Mesenteric fat pad (tissue), 1 donor: ENCODE measurements at places on chromosomes 5 and 9.
A peak's percentile ranks its signal among the peaks of the same experiment; 100 is the strongest.

DNA sequence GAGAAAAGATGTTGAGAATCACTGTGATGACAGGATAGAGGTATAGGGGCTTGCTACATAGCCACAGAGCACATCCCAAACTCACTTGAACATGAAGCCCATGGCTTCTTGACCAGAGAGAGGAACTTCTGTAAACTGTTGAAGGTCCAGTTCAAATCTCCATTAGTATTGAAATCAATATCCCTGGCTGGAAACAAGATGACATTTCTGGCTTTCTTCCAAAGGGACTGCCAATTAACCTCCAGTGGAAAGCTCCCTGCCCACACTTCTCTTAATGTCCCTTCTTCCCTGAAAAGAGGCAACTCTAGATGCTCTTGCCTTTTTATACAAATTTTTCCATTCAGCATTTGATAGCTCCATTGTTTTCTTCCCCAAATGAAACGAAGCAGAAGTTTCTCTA, 612.1 kb downstream of the EBF1 start:
- no peak for DNase-seq

DNA sequence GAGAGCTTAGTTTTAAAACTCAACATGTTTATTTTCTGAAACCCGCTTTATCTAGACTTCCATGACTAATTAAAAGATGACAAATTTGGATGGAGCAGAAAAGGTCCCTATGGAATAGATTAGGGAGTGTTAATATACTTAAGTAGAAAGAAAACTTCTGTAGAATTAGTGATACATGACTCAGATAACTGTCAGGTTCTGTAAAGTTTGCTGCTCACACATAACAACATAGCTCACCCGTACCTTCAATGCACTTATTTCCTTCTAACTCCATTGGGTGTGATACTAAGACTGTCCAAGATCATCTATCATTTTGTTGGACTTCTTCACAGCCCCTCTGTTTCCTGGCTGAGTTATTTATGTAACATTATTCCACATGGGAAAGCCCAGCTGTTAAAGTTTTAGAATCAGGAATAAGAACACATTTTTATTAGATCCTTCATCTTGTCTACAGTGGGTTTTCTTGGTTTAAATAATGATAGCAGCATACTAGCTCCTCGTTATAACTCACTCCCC, 27.8 kb downstream of the TMEM167A start:
- no peak for DNase-seq

- DNase-seq: no peak
Measured at GRCh38 chr5:53369681-53370080, 110.7 kb upstream of the FST start.

DNA sequence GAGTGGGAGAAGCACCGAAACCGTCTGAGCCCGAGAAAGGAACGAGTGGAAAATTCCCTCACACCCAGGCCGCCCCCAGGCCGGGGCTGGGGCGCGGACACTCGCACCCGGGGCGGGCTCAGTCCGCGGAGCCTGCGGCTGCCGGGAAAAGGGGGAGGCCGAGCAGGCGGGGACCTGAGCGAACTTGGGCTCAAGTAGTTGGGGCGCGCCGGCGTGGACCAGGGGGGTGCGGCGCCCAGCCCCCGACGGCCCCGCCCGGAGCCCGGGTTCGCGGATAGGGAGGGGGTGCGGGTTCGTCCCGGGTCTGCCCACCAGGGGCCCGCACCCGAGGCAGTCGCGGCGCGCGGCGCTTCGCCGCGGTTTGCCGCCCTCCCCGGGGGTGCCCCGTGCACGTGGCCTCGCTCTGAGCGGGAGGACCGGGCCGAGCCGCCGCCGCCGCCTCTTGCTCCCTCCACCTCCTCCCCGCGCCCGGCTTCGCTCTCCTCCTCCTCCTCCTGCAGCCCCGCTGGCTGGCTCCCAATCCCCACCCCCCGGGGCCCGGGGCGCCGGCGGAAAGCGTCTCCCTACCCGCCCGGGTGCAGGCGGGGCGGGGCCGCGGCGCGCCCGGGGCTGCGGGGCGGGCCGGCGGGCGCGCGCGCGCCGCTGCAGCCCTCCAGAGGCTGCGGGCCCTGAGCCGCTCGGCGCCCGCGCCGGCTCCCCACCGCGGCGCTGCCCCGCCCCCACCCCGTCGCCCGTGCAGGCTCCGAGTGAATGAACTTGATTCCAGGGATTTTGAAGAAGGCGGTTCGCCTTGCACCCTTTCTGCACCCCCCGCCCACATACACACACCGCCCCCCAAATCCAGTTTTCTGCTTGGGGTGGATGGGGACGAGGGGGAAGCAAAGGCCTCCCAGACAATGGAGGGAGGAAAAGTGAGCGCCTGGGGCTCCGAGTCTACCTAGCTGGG, 1.3 kb upstream of the NFIB start:
- peak; percentile 96 for DNase-seq

GRCh38 chr5:109853377-109853776, 163.7 kb downstream of the MAN2A1 start:
- no peak for DNase-seq

- DNase-seq: no peak
Measured at GRCh38 chr9:110742741-110743371, 74.3 kb downstream of the MUSK start.

DNA sequence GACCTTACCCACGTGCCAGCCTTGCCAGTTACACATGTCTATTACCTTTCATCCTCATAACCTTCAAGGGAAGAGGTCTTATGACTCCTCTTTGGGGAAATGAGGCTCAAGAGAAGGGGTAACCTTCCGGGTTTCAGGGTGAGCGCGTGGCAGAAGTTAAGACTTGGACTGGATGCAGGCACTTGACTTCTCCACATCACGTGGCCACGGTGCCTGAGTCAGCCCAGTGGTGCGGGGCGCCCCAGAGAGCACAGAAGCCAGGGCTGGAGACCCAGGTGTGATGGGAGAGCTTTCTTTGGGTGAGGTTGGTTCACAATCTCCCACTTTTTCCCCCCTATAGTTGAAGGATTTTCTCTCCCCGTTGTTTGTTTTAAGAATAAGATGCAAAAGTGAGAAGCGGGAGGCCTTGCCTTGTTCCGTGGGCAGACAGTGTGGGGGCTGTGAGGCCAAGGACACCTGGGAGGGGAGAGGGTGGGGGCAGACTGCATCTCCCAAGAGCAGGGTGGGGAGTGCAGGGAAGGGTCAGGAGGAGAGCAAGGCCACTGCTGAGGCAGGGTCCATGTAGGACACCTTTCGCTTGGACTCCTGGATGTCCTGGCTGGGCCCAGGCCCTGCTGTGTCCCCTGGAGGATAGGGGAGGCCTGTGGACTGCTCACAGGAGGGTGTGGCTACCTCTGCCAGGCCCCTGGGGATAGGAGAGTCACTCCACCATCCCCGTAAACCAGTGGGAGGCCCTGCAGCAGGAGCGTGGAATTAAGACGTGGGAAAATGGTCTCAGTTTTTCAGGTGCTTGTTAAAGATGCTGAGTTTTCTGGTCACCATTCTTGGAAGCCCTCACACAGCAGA, 90.0 kb upstream of the CTSL start:
- DNase-seq: no peak

DNA sequence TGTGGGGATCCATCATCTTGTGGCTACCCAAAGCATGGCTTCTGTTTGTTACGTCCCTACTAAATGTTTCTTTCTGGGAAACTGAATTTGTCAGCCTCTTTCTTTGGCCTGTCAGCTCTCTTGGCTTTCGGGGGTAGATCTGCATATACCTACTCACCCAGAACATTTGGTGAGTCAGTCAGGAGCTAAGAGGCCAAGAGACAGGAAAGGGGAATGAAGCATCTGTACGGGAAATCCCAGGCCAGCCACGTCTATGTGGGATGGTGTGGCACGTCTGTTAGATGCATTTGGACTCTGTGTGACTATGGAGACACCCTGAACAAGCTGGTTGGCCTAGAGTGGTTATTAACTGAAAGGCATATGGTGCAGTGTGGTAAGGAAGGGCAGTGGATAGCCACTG, 58.1 kb downstream of the CDO1 start:
- DNase-seq: no peak

DNA sequence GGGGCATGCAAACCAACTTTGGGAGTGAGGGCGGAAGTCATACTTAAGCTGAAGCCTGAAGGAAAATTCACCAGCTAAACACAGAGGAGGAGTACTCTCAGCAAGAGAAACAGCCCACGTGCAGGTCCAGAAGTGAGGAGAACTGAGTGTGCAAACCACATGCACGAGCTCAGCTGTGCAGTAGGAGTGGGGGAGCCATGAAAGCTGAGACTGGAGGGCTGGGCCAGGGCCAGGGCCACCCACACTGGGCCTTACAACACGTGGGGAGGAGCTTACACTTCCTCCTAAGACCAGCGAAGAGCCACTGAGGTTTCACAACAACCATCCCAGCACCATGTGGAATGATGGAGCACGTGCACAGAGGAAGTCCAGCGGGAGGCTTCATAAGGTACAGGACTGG, 9.3 kb upstream of the WWC1 start:
- DNase-seq: no peak

- DNase-seq: no peak
Measured at GRCh38 chr9:24986331-24986730, 440.6 kb upstream of the IZUMO3 start.

DNA sequence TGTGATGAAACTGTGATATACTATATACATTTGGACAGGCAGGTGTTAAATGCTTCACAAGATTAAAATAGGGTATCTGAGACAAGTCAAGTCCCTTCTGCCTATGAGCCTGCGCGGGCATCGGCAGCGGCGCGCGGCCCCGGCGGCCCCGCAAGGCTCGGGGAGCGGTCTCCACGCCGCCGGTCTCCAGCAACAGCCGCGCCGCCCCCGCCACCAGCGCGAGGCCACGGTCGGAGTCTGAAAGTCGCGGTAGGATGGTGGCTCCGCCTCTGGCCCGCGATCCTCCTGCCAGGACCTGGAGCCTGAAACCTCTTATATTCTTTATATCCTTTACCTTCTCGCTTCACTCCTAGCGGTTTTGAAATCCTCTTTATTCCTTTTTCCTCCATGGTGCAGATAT, 99.4 kb downstream of the INSL6 start:
- DNase-seq: no peak

DNA sequence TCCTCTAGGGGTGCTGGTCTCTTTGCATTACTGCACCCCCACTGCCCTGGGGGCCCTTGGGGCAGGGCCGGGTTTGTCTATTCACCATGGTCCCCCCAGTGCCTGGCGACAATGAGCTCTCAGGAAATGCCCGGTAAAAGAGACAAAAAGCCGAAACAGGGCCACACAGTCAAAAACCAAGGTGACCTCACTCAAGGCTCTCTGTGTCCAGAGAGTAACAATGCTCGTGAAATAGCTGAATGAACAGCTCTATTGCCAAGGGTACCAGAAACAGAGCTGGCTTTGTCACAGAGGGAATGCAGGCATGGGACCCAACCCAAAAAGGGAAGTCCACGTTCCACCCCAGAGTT, 16.0 kb downstream of the SH3PXD2B start:
- DNase-seq: no peak

GRCh38 chr5:10031817-10032216, 217.9 kb downstream of the ATPSCKMT start:
- no peak for DNase-seq
